ENCODE measurements at places on chromosomes 4 and X.

DNA sequence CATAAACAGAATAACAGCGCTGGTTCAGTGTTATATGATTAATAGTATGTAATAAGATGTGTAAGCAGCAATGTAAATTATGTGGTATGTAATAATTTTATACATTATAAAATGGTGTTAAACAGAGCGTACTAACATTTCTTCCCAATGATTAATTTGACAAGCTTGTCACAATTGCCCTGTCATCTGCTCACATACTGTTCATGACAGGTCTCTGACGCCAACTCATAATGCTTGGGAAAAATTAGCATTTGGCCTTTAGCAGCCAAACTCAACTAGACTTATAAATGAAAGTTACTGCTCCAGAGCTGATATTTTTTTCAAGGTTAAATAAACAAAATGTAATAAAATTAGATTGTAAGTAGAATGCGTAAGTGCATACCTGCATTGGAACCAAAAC lies 246.8 kb downstream of the TRAM1L1 start:
- no peak for DNase-seq

GRCh38 chrX:45196701-45197100 lies 4.0 kb downstream of the DIPK2B start:
- DNase-seq: no peak

DNA sequence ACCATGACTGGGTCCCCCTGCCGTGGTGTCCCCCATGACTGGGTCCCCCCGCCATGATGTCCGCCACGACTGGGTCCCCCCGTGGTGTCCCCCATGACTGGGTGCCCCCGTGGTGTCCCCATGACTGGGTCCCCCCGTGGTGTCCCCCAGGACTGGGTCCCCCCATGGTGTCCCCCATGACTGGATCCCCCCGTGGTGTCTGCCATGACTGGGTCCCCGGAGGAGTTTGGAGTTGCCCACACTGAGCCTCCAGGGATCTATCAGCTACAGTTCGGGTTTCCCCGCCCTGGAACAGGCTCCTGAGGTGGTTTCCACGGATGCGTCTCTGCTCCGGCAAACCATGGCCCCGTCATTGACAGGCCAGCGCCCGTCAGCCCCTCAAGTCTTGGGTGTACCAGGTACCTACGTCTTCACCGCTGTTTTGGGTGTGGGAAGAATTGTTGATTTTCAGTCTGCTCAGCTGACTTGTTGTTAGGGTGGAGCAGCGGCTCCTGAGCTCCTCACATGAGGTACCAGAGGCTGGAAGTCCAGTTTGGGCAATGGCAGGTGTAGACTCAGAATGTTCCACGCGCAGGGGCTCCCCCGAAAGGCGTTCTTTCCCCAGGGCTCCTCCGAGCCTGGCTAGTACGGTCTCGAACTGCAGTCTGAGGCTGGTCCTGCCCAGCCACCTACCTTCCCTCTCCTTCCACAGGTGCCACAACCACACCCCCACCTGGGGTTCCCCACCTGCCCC lies 8.3 kb upstream of the PDE6B start:
- DNase-seq: no peak

- no peak for DNase-seq
These were observed 234.2 kb downstream of the RAPGEF2 start for GRCh38 chr4:159337041-159337440.

DNA sequence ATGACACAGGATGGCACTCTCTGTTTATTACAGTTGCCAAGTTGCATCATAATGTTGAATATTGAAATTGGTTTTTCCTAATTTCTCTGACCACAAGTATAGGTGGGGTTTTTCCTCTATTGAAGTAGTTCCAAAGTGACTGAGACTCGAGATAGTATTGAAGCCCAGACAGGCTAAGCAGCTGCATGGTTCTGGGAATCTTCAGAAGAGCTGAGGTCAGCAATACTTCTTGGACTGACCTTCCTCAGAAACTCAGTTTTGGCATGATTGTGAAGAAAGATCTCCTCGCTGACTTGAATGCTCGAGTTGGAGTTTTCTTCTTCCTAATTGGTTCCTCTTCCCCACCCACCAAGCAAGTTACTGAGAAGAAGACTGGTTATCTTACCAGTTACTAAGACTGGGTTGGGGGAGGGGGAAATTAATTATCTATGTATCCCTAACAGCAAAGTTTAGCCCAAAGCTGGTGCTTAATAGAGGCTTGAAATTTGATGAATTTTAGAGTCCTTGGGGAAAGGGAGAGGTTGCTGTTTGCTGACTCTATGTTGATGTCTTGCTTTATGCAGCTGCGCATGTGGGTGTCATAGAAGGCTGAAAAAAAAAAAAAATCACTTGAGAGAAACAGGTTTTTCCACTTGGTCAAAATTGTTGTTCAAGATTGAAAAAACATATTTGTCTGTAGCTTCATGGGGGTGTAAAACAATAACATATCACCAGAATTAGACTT lies 91.1 kb downstream of the P2RY10 start:
- no peak for DNase-seq

DNA sequence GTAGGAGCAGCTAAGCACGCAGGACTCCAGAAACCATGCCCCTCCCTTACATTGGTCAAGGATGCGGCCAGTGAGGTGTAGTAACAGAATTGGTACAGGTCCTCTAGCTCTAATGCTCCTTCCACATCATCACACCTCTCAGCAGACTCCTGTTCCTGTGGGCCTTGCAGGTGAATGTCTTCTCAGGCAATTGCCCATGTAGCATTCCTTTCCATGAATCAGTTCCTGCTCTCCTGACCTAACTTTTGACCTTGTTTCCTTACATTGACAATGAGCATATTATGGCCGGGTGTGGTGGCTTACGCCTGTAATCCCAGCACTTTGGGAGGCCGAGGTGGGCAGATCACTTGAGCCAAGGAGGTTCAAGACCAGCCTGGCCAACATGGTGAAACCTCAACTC lies 31.3 kb downstream of the MAP7D3 start:
- DNase-seq: no peak

DNA sequence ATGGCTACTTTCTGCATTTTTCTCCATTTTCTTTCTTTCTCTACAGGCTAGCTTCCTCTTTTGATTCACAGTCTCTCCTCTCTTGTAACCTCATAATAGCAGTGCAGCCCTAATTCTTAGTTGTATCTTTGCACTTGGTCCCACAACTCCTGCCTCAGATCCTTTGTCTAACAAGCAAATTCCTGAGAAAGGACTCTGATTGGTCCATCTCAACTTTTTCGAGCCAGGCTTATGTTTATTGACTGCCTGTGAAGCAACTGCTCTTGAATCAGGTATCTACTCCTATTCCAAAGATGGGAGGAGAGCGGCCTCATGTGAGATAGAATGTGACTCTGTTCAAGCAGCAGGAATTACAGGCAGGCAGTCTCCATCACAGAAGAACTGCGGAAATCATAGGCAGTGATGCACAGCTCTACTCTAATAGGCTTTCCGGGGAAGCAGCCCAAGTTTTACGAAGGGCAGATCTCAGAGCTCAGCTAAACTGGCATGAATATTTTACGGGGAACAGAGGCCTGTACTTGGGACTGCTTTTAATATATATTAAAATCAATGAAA lies 123.5 kb downstream of the GABRB1 start:
- no peak for DNase-seq

DNA sequence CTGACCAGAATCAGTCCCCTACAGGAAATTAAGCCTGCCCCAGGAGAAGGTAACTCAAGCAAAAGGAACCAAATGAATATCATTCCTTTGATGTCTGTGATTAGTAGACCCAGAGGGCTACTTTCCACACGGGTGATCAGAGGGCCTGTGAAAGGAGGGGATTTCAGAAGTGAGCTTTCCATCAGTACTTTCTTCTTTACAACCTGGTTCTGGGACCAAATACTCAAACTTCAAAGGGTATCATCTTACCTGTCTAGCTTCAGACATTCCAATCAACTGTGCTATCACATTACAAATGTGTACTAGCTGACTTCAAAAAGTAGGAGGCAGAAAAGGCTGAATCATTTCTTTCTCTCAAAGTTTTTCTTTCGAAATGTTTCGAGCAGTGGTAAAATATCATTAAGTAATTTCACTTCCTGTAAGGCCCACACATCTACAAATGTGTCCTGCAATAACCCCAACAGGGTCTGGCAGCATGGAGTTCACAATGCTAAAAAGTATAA lies 23.9 kb downstream of the ACSL4 start:
- DNase-seq: no peak

DNA sequence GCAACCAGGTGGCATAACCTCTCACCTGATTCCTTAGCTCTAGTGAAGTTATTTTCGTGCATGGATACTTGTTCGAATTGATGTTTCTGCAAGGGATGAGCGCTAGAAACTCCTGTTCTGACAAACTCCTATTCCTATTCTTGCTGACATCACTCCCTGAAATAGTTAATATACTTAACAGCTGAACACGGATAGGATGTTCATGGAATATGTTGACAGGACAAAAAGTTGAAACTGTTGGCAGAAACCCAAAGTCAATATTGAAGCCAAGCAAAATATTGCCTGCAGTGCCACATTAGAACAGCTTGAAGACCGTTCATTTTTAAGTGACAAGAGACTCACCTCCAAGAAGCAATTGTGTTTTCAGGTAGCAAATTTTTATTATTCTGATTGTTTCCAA lies at the start of gene KLKB1:
Gene KLKB1 (plus strand): TSS at position 287 of the 400 bp plus-strand sequence. CDS start 689 bp downstream, outside the sequence.
- DNase-seq: no peak

DNA sequence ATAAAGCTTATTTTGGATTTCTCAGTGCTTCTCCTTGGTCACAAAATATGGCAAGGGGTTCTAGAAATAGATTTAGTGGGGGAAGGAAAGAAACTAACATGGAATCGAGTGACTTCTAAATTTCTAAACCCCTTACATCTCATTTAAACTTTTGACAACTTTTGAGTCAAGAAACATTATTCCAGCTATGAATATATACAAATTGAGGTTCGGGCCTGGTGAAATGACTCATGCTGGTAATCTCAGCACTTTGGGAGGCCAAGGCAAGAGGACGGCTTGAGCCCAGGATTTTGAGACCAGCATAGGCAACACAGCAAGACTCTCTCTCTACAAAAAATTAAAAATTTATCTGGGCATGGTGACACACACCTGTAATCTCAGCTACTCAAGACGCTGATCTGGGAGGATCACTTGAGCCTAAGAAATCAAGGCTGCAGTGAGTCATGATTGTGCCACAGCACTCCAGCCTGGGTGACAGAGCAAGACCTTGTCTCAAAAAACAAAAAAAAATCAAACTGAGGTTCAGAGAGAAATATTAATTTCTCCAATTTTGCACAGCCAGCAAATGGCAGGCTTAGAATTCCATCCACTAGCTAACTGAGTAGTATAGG lies 99.8 kb downstream of the ANXA3 start:
- DNase-seq: no peak

- DNase-seq: no peak
These were observed 89.0 kb downstream of the COMMD8 start for GRCh38 chr4:47374477-47374876.

DNA sequence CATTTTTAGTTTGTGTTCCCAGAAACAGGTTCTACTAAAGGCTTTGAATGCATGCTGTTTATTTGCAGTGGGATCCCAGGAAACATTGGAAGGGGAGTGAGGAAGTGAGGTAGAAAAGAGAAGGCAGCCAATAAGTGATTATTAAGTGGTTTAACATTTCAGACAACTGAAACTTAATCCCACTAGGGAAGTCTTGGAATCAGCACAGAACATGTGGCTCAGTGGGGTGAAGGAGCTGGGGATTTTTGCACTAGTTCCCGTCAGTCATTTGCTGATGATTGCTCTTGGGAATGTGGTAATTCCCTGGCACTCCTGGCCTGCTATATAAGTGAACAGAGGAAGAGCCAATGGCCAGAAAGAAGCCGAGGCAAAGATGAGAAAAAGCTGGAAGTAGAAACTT lies 1053.0 kb upstream of the IGFBP7 start:
- no peak for DNase-seq

GRCh38 chr4:82754513-82755165 lies 44.0 kb downstream of the SCD5 start:
- no peak for DNase-seq

DNA sequence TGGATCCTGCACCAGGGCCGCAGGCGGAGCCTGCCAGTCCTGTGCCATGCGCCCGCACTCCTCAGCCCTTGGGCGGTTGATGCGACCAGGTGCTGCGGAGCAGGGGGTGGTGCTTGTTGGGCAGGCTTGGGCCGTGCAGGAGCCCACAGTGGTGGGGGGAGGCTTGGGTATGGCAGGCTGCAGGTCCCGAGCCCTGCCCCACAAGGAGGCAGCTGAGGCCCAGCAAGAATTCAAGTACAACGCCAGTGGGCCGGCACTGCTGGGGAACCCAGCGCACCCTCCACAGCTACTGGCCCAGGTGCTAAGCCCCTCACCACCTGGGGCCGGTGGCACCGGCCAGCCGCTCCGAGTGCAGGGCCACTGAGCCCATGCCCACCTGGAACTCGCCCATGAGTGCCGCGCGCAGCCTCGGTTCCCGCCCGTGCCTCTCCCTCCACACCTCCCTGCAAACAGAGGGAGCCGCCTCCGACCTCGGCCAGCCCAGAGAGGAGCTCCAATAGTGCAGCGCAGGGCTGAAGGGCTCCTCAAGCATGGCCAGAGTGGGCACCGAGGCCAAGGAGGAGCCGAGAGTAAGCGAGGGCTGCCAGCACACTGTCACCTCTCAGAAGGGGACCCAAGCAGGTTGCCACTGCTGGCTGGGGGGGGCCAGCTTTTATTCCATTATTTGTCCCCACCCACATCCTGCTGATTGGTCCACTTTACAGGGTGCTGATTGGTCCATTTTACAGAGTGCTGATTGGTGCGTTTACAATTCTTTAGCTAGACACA lies 339.0 kb upstream of the KLF3 start:
- no peak for DNase-seq

- no peak for DNase-seq
These were observed 193.9 kb upstream of the SPOCK3 start for GRCh38 chr4:167428156-167428555.

- no peak for DNase-seq
These were observed 260.7 kb downstream of the COL25A1 start for GRCh38 chr4:109041463-109042360.

DNA sequence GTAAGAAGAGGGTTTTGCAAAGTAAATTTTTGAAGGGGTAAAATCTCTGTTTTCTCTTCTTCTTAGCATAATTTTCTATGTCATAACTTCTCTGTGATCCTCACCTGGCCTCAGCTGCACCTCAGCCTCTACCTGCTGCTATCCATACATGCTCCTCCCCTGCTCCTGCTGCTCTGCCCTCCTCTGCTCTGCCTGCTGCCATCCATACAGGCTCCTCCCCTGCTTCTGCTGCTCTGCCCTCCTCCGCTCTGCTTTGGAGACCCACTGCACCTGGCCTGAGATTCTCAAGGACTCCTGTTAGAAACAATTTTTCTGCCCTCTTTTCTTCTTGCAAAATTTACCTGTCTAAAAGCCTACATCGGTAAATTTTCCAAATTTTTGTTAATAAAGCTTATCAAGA lies 388.6 kb upstream of the PITX2 start:
- no peak for DNase-seq

DNA sequence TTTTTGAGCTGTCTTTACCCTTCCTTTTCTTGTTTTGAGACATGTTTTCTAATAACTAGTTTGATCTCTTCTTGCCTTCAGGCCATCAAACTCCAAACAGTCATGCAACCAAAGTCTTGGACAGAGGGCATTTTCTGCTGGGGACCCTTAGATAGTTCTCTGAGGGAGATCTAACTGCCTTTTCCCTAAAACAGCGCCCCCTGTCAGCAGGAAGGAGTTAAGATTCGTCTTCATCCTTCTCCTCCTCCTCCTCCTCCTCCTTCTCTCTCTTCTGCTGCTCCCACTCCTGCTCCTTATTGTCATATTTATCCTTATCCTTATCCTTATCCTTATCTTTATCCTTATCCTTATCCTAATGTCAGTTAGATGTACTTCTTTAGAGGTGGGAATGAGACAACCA lies 417.2 kb downstream of the TRAM1L1 start:
- DNase-seq: no peak
